ENCODE measurements at places on chromosomes 6 and 20.

- DNase-seq, result no peak
These were observed 40.3 kb upstream of the XRN2 start for GRCh38 chr20:21262812-21263211.

DNA sequence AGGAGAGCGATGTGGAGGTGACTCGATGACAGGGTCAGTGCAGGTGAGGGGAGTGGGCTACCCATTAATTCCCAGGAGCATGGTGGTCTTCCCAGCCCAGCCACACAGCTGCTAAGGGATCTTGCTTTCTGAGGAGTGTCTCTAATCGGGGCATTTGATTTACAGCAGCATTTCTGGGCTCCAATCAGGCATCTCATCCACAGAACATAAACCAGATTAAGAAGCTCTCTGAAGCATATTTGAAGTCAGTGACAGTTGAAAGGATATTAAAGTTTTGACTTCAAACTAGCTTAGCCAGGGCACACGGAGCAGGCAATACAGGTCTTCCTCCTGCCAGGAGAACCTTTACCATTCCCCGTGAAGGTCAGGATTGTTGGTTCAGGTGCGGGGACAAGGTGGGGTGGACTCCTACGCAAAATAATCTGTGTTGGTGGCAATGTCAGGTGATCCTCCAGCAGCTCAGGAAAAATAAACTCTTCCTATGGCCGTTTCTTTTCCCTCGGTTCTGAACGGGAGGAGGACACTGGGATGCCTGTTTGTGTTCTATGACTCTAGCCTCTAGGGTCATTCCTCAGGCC is 39.9 kb upstream of the ZNF831 start:
- no peak for DNase-seq

- no peak for DNase-seq
These were observed 42.1 kb downstream of the VAPB start for GRCh38 chr20:58431134-58431533.

GRCh38 chr6:20755631-20756030 is 221.4 kb downstream of the CDKAL1 start:
- no peak for DNase-seq

- no peak for DNase-seq
These were observed 83.8 kb downstream of the GJA10 start for GRCh38 chr6:89977808-89978748.

- DNase-seq, result no peak
These were observed 40.1 kb downstream of the ADNP start for GRCh38 chr20:50891138-50891537.

GRCh38 chr6:82025271-82025670 is 222.3 kb downstream of the IBTK start:
- no peak for DNase-seq

GRCh38 chr6:5214570-5215052 is 46.1 kb downstream of the LYRM4 start:
- DNase-seq, result no peak

- DNase-seq, result no peak
These were observed 78.0 kb downstream of the RWDD2A start for GRCh38 chr6:83270971-83271719.

DNA sequence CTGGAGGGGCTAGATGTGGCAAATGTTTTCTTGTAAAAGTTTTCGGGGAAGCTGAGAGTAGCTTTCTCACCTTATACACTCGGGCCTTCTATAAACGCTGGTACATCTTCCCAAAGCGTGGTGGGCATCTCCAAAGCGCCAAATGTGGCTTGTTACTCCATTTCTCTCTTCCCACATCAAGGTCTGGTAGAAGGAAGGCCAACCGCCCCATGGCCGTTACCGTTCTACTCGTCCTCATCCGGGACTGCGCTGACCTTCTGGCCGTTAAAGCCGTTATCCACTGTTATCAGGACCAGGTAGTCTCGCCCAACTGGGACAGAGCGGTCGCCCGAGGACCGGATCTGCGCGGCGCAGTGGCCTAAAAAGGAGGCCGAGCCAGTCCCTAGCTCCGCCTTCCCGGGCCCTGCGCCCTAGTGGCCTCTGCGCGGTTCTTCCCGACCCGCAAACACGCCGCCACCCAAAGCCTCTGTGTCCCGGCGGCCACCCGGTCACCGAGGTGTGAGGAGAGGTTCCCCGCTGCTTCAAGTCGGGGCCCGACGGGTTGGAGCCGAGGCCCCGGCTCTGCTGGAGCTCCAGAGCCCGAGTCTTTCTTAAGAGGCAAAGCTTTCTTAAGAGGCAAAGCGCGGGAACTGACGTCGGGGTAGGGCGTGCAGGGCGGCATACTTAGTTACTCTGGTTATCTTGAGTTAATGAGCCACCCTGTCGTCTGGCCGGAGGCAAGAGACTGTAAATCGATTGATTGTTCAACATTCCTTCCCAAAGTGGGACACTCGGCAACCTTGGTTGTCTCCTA is 90.5 kb downstream of the GPX5 start:
- no peak for DNase-seq

DNA sequence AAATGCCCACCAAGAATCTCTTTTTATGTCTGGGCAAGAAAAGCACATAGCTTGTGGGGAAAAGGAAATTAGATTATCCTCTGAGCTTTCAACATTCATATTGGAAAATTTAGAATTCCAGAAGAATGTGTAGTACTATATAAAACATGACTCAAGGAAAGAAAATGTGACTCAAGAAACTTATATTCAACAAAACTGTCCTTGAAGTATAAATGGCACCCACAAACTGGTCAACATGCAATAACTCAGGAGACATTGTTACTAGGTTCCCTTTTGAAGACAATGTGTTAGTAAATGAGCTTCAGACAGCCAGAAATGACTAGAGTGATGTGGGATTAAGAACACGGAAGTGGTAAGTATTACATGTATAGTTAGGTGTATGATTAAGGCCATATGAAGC is 26.1 kb upstream of the TINAG start:
- no peak for DNase-seq

GRCh38 chr20:22584922-22585785 is 782 bp upstream of the FOXA2 start:
- DNase-seq, result no peak

DNA sequence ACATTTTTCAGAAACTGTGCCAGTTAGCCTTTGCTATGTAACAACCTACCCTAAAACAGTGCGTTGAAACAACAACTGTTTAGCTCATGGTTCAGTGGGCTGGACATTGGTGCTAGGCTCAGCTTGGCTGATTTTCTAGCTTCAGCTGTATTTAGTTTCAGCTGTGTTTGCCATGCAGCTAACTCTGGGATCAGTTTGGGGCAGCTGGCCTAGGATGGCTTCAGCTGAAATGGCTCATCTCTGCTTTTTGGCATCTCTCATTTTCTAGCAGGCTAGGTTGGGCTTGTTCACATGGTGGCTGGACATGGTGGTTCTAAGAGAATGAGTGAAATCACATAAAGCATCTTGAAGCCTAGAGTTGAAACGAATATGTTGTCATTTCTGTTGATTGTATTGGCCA is 464.2 kb downstream of the QKI start:
- no peak for DNase-seq

- DNase-seq, result no peak
These were observed 79.7 kb upstream of the SYNDIG1 start for GRCh38 chr20:24389686-24390085.

DNA sequence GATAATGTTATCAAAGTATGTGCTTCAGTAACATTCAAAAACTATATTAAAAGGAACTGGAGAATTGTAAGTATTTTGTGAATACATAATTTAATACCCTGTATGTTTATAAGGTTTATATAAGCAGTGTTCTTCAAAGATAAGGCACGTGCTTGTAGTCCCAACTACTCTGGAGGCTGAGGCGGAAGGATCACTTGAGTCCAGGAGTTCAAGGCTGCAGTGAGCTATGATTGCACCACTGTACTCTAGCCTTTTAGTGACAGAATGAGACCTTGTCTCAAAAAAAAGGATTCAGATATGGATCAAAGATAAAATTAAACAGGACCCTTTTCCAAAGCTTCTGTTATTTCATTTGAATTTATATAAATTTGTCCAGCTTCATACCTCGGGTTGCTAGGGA is 17.2 kb downstream of the CSE1L start:
- no peak for DNase-seq

GRCh38 chr20:38782275-38782674 is 23.2 kb upstream of the PPP1R16B start:
- DNase-seq, result no peak

DNA sequence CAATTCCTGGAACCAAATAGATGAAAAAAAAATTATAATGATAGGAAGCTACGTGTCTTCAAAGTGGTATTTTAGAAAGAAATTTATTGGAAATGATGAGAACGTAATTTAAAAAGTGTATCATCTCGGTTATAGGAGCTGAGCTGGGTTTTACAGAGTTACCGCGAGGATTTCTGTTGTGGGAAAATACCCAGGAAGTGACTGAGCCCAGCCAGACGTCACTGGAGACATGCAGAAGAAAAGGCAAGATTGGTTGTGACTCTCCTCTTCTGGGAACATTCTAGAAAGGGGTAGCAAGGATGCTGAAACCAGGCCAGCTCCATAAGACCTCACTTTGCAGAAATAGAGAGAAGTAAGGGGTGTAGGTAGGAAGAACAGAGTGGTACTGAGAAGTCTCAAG is 95.9 kb upstream of the ADGRF1 start:
- no peak for DNase-seq

GRCh38 chr6:9699888-9700287 is 715.0 kb downstream of the TFAP2A start:
- DNase-seq, result no peak

- DNase-seq, result no peak
These were observed 105.9 kb downstream of the SLC35F1 start for GRCh38 chr6:118012944-118013343.

DNA sequence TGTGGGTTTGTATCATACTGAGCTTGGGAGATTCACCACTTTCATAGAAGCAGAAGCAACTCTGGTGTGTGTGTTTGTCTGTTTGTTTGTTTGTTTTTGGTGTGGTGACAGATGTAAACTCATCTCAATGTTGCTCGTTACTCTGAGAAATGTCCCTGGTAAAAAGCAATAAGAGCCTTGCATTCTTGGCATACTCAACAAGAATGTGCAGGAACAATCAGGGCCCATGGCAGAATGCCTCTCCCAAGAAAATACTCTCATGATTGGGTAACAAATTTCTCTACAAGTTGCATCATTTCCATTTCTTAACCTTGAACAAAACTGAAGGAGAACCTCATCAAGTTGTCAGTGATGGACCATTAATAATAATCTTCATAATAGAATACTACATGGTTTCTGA is 43.0 kb upstream of the PKHD1 start:
- no peak for DNase-seq

DNA sequence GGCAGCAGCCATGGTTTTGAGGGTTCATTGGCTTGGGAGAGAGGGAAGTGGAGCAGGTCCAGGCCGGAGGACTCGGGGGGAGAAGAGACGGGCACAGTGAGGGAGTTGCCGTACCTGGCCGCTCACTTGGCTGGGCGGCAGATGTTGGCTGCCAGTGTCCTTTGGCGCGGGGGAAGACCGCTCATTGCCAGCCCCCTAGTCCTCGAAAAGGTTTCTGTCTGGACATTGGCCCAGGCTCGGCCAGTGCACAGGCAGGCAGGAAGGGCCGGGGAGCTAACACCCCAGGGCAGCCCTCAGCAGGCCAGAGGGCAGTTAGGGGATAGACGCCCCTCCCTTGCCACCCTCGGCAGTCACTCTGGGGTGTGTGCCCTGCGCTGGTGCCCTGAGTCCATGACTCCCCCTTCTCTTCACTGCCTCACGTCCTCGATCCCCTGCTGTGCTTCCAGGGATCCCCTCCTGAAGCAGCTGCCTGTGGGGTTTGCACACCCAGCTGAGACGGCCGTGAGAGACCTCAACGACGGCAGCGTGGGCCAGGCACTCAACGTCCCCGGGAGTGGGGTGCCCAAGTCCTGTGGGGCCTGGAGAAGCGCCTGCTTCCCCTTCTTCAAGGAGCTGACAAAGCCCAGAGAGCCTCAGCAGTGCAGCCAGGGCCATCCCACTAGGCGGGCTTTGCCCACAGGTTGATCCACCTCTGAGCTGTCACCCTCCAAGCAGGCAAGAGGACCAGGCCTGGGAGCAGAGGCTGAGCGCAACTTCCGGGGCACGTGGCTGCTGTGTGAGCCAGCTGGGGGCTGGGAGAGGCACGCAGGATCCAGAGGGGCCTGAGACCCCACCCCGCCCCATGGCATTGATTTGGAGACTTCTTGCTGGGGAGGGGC is 20.4 kb downstream of the RBM38 start:
- DNase-seq, result no peak

DNA sequence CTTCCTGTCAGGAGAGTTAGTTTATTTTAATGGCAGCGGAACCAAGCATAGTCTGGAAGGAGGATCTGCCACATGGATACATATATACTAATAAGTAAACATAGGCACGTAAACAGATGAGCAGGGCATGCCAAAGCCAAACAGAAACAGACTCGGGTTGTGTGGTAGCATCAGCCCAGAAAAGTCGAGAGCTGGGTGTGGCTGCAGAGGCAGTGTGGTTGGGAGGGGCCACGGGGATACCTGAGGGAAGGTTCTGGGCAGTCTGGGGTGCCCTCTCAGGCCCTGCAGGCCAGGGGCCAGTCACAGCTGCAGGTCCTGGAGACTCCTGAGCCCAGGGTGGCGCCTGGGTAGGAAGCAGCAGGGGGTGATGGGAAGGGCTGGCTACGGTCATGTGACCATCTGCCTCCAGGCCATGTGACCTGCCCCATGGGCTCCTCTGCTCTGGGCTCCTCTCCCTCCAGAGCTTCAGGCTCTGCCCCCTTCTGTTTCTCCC is 42.8 kb upstream of the MRPS10 start:
- no peak for DNase-seq

DNA sequence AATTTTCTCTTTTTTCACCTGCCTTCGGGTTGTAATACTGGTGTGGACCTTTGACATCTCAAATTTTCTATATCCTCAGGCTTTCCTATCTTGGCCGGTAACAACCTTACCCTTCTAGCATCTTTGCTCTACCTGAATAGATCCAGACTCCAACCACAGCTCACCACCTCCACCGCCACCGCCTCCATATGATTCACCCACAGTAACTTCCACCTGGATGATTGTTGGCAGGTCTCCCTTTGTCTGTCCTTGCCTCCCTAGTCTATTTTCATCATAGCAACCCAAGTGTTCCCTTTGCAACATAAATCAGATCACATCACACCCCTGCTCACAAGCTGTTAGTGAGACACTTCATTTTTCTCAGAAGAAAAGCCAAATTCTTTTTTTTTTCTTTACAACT is 525.8 kb upstream of the POU3F2 start:
- DNase-seq, result no peak

- DNase-seq, result no peak
These were observed 16.6 kb upstream of the CEP85L start for GRCh38 chr6:118667988-118668387.

DNA sequence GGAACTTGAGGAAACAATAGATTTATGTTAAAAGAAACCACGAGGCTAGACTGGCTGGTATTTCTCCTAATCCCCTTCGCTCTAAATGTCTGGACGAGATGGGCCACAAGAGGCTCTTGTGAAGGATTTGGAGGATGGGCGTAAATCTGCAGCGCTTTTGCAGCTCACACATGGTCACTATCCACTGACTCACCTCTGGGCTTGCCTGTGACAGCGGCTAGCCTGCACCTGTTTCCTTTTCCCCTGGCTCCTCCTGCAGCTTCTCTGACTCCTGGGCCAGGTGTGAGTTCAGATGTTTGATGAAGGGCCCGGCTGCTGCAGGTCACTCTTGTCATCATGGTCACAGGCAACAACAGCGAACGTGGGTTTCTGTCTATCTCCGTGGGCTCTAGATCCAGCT is 629.4 kb downstream of the CBLN4 start:
- no peak for DNase-seq

GRCh38 chr6:169042061-169042460 is 211.6 kb downstream of the THBS2 start:
- no peak for DNase-seq
